Breast epithelium (tissue), 4 donors: ENCODE measurements at places on chromosomes 3 and 15. TPM values are rescaled to one million over a fixed set of nuclear protein-coding genes. Genes with fewer than 3 reads are reported as not detected.

SPINK8 gene
- total RNA-seq = not detected

CLDN18 gene
- not detected for total RNA-seq

IL5RA gene
- total RNA-seq = 0.48 TPM

CHRNB4 gene
- total RNA-seq = not detected

- DNase-seq = no peak
Observed at GRCh38 chr3:23238578-23238977, 35.5 kb downstream of the UBE2E2 start.

GRCh38 chr3:22364851-22365250, 613.8 kb upstream of the ZNF385D start:
- no peak for DNase-seq

DNA sequence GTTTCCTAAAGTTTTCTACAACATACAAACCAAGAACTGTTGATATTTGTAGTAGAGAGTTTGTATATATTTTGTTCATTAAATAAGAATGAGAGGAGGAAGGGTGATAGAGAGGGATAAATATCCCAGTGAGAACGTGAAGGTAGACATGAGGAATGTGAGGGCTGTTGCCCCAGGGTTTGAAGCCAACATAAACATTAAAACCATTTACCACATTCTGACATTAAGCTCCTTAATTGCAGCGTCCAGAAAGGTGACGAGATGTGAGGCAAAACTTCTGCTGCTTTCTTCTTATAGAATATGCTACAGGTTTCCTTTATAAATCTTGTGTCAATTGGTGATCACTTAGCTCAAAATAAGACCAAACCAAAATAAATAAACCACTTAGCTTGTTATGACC, 267.8 kb upstream of the CNTN4 start:
- DNase-seq = no peak

- no peak for DNase-seq
Observed at GRCh38 chr3:132394320-132394719, 23.0 kb upstream of the DNAJC13 start.

DNA sequence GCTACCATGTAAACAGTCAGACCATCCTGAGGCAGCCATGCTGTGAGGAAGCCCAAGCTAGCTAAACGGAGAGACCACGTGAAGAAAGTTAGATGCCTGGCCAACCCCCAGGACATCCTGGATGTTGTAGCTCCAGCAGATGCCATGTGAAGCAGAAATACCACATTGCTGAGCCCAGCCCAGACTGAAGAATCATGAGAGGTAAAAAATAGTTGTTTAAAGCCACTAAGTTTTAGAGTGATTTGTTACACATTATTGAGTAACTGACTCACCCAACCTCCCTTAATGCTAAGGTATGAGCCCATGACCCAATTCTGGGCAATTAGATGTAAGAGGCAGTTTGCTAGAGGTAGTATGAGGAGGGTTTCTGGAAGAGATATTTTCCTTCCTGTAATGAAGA, 200.5 kb downstream of the THRB start:
- no peak for DNase-seq

GRCh38 chr15:88204584-88204983, 52.0 kb downstream of the NTRK3 start:
- DNase-seq = no peak

- DNase-seq = no peak
Observed at GRCh38 chr15:85312486-85312885, 67.9 kb upstream of the AKAP13 start.

- no peak for DNase-seq
Observed at GRCh38 chr3:16601537-16602005, 3.7 kb downstream of the DAZL start.

DNA sequence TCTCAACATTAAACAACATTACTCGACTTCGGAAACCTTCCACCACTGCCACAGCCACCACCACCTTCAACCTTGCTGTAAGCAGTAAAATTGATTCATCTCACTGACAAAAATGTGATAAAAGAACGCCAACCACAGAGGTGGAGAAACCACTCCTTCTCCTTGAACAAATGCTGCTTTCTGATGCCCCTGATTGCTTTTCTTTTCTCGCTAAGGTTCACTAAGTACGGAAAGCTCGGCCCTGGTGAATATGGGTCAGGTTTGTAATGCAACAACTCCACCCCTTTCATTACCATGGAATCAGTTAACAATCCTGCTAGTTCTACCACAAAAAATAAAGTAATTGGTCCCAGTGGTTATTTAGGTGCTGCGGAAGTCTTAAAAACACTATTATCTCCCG, 44.9 kb downstream of the MEIS2 start:
- no peak for DNase-seq
